GM23248 (cell line): ENCODE measurements at places on chromosomes 7 and 10.

DNA sequence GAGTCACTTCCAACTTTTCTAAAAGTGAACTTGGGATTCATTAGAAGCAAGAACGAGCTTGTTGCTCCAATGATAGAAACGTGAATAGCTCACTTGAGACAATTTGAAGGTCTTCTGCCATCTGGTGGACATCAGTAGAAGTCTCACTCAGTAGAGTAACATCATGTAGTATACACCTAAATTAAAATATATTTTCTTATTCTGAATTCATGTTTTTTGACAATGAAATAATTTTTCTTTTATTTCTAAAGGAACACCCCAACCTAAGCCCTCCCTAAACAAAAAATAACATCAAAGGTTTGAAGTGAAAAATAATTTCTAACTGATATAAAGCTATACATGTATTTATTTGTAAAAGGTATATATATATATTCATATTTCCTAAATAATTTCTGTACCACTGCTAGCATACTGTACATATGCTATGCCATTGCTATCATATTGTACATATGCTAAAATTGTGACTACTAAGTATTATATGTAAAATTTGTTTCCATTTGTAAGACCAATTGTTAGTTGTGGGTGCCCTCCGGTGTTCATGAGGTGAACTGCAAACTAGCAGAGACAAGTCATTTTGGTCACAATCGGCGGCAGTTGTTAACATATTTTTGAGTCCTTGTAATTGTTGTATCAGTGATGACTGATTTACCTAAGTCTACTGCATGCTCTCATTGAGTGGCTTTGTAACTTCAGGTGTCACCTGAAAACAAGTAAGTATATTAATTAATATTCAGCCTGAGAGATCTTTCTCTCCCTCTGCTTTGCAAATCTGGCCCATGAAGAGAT, 121.9 kb downstream of the PTPRZ1 start:
- H3K36me3 ChIP-seq = no peaks in the 10 kb centered on the region
- peak; percentile 78 for DNase-seq
- no peak overlapping the region for H3K27ac ChIP-seq
- H3K4me1 ChIP-seq = no peaks in the 10 kb centered on the region
- no peak overlapping the region for H3K4me3 ChIP-seq
- no peaks in the 10 kb centered on the region for H3K27me3 ChIP-seq

GRCh38 chr10:86644152-86644793, 10.1 kb upstream of the OPN4 start:
- peaks cover 43% of the 10 kb centered on the region for H3K4me1 ChIP-seq
- no peak overlapping the region for H3K4me3 ChIP-seq
- H3K27me3 ChIP-seq = no peaks in the 10 kb centered on the region
- no peaks in the 10 kb centered on the region for H3K36me3 ChIP-seq

GRCh38 chr7:142960955-142961512, 1.1 kb downstream of the KEL start:
- DNase-seq = no peak
- H3K4me1 ChIP-seq = no peaks in the 10 kb centered on the region
- H3K27me3 ChIP-seq = no peaks in the 10 kb centered on the region
- H3K27ac ChIP-seq = no peak overlapping the region
- H3K36me3 ChIP-seq = no peaks in the 10 kb centered on the region

DNA sequence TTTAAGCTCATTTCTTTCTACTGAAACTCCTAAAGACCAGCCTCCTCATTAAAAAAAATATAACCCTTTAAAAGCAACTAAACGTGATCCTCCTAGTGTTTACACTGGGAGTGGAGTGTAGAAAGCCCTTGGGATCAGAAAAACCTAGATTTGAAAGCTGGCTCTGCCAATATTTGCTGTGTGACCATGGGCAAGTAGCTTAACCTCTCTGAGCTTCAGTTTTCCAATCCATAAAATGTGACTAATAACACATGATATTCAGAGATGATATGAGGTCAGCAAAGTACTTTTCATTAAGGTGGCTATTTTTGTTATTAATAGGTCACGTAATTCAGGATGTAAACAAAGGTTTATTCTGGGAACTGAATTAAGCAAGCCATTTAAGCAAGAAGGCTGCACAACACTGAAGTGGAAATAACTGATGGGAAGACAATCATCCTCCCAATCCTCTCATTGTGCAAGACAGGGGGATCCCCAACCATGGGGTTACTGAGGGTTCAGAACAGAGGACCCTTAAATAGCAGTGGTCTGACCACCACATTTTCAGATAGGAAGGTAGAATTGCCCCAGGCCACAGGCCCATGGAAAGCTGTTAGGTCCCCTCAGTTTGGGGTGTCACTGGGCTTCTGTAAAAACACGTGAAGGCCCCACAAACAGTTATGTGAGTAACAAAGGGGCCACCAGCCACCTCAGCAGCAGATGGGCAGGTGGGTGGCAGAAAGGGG, 49.1 kb upstream of the EEPD1 start:
- no peaks in the 10 kb centered on the region for H3K4me1 ChIP-seq
- no peak for DNase-seq
- no peaks in the 10 kb centered on the region for H3K36me3 ChIP-seq
- H3K4me3 ChIP-seq = no peak overlapping the region
- no peak overlapping the region for H3K27ac ChIP-seq
- no peaks in the 10 kb centered on the region for H3K27me3 ChIP-seq

GRCh38 chr7:63998549-63998948, at the start of gene ZNF722:
ZNF722 (plus strand) TSS chr7:63998849; CDS start chr7:63998962, 113 bp downstream.
- H3K4me3 ChIP-seq = no peak within 1 kb of the TSS
- H3K4me1 ChIP-seq = no peaks in the 10 kb centered on the region
- H3K27me3 ChIP-seq = no peaks in the 10 kb centered on the region
- no peak within 1 kb of the TSS for H3K27ac ChIP-seq
- no peaks in the 10 kb centered on the region for H3K36me3 ChIP-seq

- no peak overlapping the region for H3K27ac ChIP-seq
- no peaks in the 10 kb centered on the region for H3K4me1 ChIP-seq
- no peaks in the 10 kb centered on the region for H3K27me3 ChIP-seq
- no peak overlapping the region for H3K4me3 ChIP-seq
Observed at GRCh38 chr7:54955696-54956420, 63.0 kb upstream of the EGFR start.

DNA sequence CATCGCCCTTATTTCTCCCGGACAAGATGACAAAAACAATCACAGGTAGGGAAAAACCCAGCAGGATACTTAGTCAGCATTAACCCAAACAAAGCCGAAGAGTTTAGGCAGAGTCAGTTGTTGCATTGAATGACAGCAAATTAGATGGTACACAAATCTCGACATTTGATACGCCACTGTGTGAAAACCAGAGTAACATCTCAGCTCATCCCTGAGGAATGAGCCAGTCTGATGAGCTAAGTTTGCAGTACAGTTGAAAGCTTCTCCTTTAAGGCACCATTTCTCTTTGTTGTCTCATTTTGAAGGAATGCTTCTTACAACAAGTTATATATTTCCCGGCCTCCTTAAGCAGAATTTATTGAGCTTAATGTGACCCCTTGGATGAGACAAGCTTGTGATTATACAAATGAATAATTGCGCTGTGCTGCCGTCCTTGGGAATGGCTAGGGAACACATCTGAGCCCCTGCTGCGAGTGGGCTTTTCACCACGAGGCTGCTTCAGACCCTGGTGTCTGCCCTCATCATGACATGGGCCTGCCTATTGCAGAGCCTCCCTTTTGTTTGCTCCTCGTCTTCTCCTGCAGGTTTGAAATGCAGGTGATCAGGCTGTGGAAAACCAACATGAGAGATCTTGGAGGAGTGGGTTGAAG, 137.3 kb downstream of the CELF2 start:
- H3K4me1 ChIP-seq = peaks cover 4% of the 10 kb centered on the region; the same call in 1 of the 2 replicates
- DNase-seq = peak; percentile 41
- H3K27ac ChIP-seq = no peak overlapping the region
- no peaks in the 10 kb centered on the region for H3K27me3 ChIP-seq
